ENCODE measurements at places on chromosomes 5 and 9. TPM values are rescaled to one million over a fixed set of nuclear protein-coding genes. Genes with fewer than 3 reads are reported as not detected.

BTNL8 gene
- not detected for polyA plus RNA-seq

THBS4 gene
- 6.3 TPM for polyA plus RNA-seq

LIFR gene
- polyA plus RNA-seq = 6.1 TPM

GABRA6 gene
- 2.2 TPM for polyA plus RNA-seq

CTNND2 gene
- 67.6 TPM for polyA plus RNA-seq

JAKMIP2 gene
- polyA plus RNA-seq = 46.3 TPM

SLC34A3 gene
- 0.27 TPM for polyA plus RNA-seq

PCDHGC4 gene
- 4.3 TPM for polyA plus RNA-seq

ABCA1 gene
- polyA plus RNA-seq = 5.1 TPM

PCDHB3 gene
- polyA plus RNA-seq = 4.9 TPM

SLC36A2 gene
- not detected for polyA plus RNA-seq

SUSD3 gene
- polyA plus RNA-seq = not detected

SHISAL2B gene
- not detected for polyA plus RNA-seq

ANKH gene
- polyA plus RNA-seq = 9.9 TPM

SLC45A2 gene
- 1.2 TPM for polyA plus RNA-seq

GAPT gene
- not detected for polyA plus RNA-seq

NFIL3 gene
- polyA plus RNA-seq = 31.6 TPM

NKD2 gene
- 7.2 TPM for polyA plus RNA-seq

HBEGF gene
- polyA plus RNA-seq = 6.7 TPM

ARHGEF39 gene
- polyA plus RNA-seq = 0.51 TPM

CD180 gene
- not detected for polyA plus RNA-seq

WDR36 gene
- 20.4 TPM for polyA plus RNA-seq

NANS gene
- 13.6 TPM for polyA plus RNA-seq

PROB1 gene
- 1.2 TPM for polyA plus RNA-seq

PCDHGA3 gene
- polyA plus RNA-seq = 0.26 TPM

PCDH1 gene
- 21.3 TPM for polyA plus RNA-seq

LSM11 gene
- polyA plus RNA-seq = 26.4 TPM

NPR2 gene
- polyA plus RNA-seq = 9.6 TPM

All from neural cell (in vitro differentiated cells).